ENCODE measurements at places on chromosomes 5 and 9. TPM values are rescaled to one million over a fixed set of nuclear protein-coding genes. Genes with fewer than 3 reads are reported as not detected.

GRCh38 chr9:16337322-16338029, 533.0 kb downstream of the BNC2 start:
- no peaks in the 10 kb centered on the region for H3K36me3 ChIP-seq
- H3K4me3 ChIP-seq, result peak overlapping the region; percentile 60
- peak overlapping the region; percentile 84 for H3K27ac ChIP-seq
- H3K4me1 ChIP-seq, result peaks cover 55% of the 10 kb centered on the region
- peak; percentile 89 for DNase-seq
- H3K27me3 ChIP-seq, result no peaks in the 10 kb centered on the region

DNA sequence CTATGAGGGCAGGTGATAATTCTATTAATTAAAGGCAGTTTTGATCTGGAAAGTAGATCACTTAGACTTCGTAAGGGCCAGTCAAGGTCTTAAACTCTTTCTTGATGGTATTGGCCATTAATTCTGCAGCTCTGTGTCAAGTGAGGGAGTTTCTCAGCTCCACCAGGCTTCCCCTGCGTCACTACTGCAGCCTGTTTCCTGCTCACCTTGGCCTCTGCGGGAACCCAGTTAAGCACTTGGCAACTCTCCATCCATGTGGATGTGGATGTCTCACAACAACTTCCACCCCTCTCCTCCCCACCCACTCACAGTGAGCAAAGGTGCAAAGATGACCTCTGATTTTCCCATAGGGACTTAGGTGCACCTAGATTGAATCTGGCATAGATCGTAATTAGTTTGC, 191.6 kb downstream of the PLK2 start:
- peaks cover 5% of the 10 kb centered on the region for H3K27me3 ChIP-seq
- H3K27ac ChIP-seq, result no peak overlapping the region
- no peak overlapping the region for H3K4me3 ChIP-seq
- peaks cover 13% of the 10 kb centered on the region for H3K4me1 ChIP-seq
- H3K36me3 ChIP-seq, result no peaks in the 10 kb centered on the region

DNA sequence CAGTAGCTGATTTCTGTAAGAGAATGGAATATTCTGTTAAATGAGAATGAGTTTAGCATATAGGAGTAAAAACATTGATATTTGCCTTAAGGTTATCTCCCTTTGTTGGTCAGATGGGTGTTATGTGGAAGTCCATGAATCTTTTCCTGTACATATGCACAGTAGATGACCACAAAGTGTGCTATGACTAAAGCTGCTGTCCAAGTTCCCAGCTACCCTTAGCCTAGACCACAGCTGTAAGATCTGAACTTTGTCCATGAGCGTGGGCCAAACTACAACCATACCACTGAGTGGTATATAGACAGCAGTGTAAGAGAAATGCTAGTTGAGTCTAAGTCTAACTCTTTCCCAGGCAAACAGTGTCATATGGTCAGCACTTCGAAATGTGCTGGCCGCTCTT, 48.8 kb downstream of the CD180 start:
- no peak overlapping the region for H3K4me3 ChIP-seq
- H3K4me1 ChIP-seq, result peaks cover 17% of the 10 kb centered on the region
- no peak overlapping the region for H3K27ac ChIP-seq
- H3K27me3 ChIP-seq, result no peaks in the 10 kb centered on the region

Gene RNF145
- total RNA-seq, result 82.0 TPM

Gene FAM240B
- not detected for total RNA-seq

Gene FOXD4L4
- total RNA-seq, result not detected

All from HFFc6 (cell line).